Hematopoietic multipotent progenitor cell treated with erythropoietin and hydrocortisone succinate and interleukin-3 and kit ligand, for 6 days (in vitro differentiated cells): ENCODE measurements at places on chromosomes 7 and 10.

- DNase-seq, result no peak
Measured at GRCh38 chr10:108684431-108684830, 1238.9 kb downstream of the XPNPEP1 start.

GRCh38 chr7:37145682-37146081 is 303.0 kb downstream of the ELMO1 start:
- no peak for DNase-seq

GRCh38 chr7:92754919-92755581 is 81.3 kb downstream of the CDK6 start:
- peak; percentile 86 for DNase-seq

GRCh38 chr10:77907900-77908717 is 18.4 kb downstream of the DLG5 start:
- DNase-seq, result peak; percentile 36

GRCh38 chr7:148492157-148492860 is 98.3 kb upstream of the C7orf33 start:
- no peak for DNase-seq

DNA sequence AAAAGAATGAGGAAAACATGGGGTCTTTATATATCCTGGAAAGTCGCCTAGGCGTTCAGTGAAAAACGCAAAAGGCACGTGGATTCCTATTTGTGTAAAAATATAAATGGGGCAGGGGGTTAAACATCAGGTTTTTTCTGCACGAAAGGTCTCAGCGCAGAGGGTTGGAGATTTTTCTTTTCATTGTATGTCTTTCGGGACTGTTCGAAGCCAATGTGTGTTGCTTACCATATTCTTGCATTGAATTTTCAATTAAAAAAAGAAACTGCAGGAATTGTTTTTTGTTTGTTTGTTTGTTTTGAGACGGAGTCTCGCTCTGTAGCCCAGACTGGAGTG is 169.2 kb downstream of the UBE2H start:
- DNase-seq, result no peak

GRCh38 chr7:112069879-112070321 is 136.3 kb downstream of the DOCK4 start:
- DNase-seq, result no peak

GRCh38 chr7:114413761-114414155 is 857 bp upstream of the FOXP2 start:
- DNase-seq, result no peak

DNA sequence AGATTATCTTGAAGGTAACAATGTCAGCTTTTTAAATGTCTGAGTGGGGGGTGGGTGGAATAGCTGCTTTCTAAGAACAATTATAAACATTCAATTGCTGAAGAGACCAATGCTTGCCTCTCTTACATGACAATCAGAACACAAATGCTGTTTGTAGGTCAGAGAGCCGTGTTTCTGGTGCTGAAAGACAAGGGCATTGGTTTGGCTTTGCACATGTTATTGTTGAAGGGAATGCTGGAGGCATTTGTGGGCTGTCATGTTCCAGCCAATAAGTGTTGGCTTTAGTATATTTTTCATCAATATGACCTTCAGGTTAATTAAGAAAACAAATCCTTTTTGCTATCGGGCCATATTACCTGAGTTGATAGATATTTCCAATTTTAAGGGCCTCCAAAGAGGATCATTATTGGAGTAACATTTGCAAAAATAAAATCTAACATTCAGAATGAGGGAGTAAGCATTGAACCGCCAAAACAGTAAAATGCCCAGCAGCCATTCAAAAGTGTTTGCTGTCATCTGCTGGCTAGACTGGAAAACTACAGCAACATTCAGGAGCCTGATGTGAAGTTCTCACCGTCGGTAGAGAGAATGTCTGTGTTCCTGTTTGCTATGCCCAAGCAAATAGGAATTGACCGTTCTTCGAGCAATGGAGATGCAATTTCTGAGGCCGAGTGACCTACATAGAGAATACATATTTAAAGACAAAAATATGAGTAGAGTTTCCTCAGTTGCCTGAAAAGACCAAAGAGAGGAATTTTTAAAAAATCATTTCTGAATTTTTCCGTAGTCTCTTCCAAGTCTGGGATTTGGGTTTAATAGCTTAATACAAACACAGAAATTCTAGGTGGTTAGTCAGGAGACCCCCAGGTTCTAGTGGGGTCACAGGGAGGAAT is 118.9 kb downstream of the APBB1IP start:
- peak; percentile 78 for DNase-seq

- DNase-seq, result no peak
Measured at GRCh38 chr10:71300555-71301370, 18.3 kb upstream of the SLC29A3 start.

- no peak for DNase-seq
Measured at GRCh38 chr7:115561335-115562110, 469.0 kb downstream of the TFEC start.

DNA sequence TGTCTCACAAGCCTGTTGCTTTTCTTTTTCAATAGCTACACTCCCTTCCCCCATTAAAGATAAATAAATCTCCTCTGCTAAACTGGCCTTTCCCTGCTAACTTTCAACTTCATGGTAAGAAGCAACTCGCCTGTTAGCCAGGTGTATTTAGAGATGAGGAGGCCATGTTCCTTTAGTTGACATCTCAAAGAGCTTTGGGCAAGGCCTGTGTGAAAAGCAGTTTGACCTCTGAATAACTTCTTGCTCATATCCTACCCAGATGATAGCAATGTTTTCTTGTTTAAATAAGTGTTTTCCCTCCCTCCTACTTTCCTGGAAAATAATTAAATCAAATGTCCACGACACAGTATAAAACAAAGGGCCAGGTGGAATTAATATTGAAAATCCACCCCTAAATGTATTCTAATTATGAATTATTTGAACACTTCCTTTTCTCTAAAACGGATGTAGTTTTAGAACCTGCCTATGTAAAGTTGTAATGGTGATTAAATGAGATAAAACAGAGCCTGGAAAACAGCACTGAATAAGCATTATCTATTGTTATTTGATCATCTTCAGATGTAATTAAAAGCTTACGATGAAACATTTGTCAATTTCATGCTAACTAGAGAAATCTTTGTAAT is 78.5 kb downstream of the HGF start:
- DNase-seq, result no peak

GRCh38 chr7:122136078-122136477 is 8.0 kb downstream of the AASS start:
- DNase-seq, result no peak

DNA sequence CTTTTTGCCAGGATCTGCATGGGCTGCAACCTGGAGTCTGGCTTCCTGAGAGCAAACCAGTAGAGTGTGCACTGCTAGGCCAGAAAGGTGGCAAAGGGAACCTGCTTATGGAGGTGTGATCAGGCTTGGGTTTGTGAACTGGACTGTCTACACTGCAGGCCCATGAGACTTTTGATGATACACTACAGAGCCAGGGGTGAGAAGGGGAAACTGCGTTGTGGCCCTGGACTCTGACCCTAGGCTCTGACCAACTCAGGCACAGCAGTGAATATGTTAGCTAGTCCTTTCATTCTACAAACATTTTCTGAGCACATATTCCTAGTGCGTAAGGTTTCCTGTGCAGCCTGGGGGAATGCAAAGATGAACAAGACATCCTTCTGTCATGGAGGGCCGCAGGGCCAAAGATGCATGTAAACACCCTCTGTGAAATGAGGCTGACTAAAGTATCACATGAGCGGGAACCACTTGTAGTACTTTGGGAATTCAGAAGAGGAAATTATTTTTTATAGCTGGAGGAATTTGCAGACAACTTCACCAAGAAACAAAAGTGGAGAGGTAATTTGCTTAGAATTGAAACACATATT is 63.8 kb upstream of the HPS1 start:
- DNase-seq, result no peak

DNA sequence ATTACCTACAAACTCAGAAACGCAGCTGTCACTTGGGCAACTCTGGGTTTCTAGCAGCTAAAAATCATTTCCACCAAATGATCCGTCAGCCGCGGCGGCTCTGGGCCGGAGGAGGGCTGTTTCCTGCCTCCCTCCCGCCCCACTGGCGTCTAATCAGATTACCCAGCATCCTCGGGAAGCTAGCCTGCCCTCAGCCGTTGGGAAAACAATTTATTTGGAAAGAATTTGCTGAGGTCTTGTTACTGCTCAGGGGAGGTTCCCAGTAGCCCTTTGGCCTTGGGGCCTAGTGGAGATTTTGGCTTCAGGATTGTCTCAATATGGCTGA is 65.0 kb upstream of the ADGRA1 start:
- no peak for DNase-seq

GRCh38 chr7:14851610-14852009 is 50.9 kb downstream of the DGKB start:
- no peak for DNase-seq

DNA sequence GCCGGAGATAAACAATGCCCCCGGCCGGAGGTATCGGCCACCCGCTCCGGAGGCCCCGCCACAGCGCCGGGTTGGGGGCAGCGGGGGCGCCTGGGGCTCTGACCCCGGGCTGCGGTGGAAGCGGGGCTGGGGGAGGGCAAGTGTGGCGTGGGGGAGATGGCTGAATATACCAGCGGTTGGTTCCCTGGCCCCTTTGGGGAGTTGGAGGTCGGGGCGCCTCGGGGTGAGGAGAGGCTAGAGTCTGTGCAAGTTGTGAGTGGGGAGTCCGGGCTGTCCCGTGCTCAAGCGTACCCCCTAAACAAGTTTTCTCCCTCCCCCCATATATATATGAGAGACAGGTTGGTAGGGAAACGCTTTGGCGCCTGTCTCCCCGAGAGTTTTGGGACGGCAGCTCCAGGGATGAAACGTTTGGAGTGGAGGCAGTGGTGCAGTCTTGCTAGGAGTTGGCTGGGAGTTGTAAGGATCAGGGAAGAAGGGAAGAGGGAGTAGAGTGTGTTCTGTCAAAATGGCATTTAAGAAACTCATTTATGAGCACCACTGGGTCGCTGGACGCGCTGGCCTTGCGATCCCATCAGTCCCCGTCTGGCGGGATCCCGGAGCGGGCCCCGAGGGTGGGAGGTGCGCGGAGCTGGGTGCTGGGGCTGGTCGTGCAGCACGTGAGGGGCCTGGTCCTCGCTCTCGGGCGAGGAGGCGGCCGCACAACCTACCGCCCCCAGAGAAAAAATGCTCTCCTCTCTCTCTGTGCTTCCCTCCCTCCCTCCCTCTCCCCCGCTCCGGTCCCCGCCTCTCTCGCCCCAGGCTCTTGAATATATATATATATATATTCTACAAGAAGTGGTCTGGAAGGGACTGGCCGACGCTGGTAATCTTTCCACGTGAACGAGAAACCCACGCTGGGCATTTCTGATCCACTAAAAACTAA is 1.1 kb downstream of the TET1 start:
- peak; percentile 15 for DNase-seq

DNA sequence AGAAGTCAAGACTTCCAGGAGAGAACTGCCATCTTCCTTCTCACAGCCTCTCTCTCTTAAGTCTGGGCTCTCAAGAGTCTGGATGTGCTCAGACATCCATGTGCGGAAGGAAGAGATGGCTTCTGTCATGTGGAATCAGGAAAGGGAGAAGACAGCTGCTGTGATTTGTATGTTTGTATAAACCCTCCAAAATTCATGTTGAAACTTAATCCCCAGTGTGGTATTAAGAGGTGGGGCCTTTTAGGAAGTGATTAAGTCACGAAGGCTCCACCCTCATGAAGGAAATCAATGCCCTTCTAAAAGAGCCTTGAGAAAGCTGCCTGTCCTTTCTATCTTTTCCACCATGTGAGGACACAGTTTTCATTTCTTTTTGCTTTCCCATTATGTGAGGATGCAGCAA is 73.9 kb upstream of the PTN start:
- DNase-seq, result no peak

- DNase-seq, result no peak
Measured at GRCh38 chr10:110887560-110887959, 15.8 kb downstream of the PDCD4 start.

- no peak for DNase-seq
Measured at GRCh38 chr10:89258881-89259280, 7.3 kb upstream of the LIPA start.

GRCh38 chr7:114104035-114104434 is 185.2 kb upstream of the PPP1R3A start:
- no peak for DNase-seq
